Dorsolateral prefrontal cortex (tissue), 122 donors: ENCODE measurements at places on chromosomes 7 and 10.

- no peak for DNase-seq
Observed at GRCh38 chr10:73263693-73264347, 11.4 kb upstream of the MRPS16 start.

DNA sequence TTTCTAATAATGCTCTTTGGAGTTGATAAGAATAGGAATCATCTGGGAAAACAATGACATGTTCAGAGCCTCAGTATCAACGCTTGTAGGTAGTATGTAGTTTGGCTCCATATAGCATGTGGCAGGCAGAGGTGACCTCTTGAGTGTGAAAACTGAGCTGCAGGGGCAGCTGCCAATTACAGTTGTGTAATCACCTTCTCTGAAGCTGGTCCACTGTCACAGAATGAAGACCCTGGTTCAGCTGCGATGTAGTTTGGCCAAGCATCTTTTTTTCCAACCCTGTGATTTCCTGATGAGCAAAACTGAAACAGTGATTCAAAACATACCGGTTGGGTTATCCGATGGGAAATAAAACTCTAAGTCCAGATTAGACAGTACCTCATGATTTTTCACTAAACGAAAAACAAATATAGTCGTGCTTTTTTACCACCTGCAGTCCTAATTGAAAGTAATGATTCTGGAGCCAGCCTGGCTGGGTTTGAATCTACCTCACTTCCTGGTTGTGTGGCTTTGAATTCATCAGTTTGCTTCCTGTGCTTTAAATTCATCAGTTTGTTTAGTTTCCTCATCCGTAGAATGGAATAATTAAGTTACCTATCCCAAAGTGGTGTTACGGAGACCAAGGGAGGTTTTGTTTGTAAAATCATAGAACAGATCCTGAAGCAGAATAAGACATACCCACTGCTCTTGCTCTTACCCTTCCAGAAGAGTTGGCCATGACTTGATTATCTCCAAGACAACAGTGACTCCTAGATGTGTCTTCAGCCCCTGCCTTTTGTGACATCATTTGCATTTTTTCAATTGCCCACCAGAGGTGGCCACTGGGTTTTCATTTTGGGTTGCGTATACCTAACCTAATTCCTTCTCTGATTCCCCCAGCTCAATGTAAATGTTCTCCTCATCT is 87.4 kb downstream of the CELF2 start:
- DNase-seq: no peak

DNA sequence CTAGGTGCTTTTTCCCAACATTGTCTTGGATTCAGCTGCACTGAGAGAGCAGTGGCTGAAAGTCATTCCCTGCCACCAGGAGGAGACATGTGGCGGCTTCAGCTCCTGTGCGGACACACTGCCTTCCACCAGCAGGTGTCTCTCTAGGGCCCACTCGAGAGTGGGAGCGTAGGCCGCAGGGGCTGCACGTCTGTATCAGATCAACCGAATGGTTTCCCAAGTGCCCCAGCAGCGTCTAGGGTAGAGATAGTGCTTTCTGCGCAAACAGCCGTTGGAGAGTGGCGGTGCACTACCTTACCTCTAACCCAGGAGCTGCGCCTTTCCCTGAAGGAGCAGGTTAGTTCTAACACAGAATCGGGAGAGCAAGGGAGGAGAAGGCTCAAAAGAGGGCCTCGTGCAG is 31.7 kb downstream of the PAPOLB start:
- DNase-seq: peak; percentile 56

GRCh38 chr10:35140727-35141126 is 14.1 kb downstream of the CREM start:
- DNase-seq: no peak

- DNase-seq: no peak
Observed at GRCh38 chr10:61899069-61899531, 2.4 kb upstream of the ARID5B start.

- no peak for DNase-seq
Observed at GRCh38 chr10:51770709-51771108, 71.3 kb upstream of the CSTF2T start.

DNA sequence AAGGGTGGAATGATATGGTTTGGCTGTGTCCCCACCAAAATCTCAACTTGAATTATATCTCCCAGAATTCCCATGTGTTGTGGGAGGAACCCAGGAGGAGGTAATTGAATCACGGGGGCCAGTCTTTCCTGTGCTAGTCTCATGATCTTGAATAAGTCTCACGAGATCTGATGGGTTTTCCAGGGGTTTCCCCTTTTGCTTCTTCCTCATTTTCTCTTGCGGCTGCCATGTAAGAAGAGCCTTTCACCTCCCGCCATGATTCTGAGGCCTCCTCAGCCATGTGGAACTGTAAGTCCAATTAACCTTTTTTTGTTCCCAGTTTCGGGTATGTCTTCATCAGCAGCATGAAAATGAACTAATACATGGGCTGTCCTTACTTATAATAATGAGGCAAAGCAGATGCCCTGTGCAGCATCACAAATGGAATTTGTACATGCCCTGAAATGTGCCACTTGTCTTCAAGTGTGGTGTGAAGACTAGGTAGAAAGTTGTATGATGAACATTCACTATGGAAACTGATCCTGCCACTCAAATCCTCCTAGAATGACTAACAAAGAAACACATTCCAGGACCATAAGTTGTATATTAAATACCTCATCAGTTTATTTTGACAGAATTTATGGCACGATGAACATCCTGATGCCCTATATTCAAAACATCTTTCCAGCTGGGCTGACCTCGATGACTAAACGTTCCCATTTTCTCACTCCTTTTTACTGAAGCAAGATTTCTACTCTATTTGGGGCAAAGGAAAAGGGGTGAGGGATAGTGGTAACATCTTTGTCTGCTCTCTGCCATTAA is 122.8 kb upstream of the CTTNBP2 start:
- DNase-seq: no peak

DNA sequence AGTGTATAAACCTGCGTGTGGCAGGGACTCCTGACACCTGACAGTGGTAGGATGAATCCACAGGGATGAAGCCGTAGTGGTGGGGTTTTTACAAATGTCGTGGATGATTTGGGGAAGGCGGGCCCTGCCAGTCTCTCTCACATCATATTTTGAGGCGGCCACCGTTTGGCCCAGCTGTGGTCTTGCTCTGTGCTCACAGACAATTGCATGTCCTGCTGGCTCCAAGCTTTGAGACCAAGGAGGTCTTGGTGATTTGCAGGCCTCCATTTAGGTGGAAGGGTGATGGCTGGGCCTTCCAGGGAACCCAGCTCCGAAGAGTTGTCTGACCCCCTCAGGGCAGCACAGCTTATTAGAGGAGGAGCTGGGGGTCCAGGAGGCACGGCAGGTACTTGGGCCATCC is 151.1 kb upstream of the SHH start:
- DNase-seq: no peak

- no peak for DNase-seq
Observed at GRCh38 chr10:76736392-76736791, 901.2 kb downstream of the KCNMA1 start.

DNA sequence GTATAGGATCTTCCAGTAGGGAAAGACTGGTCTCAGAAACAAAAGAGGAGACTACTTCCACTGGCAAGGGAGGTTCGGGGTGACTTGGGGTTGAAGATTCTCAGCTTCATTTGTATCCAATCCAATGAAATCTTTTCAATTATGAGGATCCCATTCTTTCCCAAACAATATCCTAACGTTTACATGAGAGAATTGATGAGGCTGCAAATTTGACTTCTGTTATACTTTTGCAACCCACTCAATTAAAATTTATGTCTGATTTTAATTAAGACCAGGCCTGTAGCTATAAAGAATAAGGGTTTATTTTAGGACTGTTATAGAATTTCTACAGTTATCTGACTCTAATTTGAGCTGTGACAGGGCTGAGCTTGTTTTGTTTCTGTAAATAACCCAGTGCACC is 251.5 kb downstream of the ANKRD7 start:
- DNase-seq: no peak

DNA sequence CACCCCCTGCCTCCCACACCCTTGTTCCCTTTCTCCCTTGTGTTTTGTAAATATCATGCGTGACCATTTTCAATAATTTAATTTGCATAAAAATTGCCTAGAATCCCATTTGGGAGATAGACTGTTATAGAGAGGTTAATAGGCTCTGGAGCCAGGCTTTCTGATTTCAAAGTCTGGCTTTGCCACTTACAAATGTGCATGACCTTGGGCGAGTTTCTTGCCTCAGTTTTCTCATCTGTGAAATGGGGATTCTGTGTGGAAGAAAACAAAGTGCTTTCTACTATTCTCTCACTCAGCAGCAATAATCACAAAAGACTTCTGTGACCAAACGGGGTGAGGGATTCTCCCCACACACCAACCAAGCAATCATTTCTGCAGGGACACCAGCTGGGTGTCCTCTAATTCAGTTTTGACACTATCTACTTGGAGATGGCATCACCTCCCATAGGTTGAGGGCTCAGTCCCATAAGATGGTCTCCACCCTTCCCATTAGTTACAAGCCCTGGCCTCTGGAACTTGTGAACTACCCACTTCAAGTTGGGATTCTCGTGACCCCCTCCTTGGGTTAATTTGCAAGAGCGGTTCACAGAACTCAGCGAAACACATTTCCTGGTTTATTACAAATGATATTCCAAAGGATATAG is 3.5 kb upstream of the ZNF22 start:
- no peak for DNase-seq

GRCh38 chr7:11505471-11505985 is 326.5 kb downstream of the THSD7A start:
- no peak for DNase-seq

- no peak for DNase-seq
Observed at GRCh38 chr7:14590206-14590605, 312.3 kb downstream of the DGKB start.

DNA sequence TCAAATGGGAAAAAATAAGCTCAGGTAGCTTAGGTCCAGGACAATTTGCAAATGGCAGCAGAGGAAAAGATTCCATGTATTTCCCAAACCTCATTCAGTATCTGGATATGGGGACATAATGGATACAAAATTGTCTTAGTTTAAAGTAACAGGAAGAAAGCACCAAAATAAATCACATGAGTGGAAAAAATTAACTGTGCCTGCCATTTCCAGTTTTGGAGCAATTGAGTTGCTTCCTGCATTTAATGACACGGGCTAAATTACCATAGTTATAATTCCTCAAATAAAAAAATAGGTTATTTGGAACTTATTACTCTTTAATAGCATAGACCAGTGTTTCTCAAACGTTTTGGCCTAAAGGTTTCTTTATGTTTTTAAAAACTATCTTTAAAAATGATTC is 6.3 kb upstream of the STAMBPL1 start:
- DNase-seq: no peak

DNA sequence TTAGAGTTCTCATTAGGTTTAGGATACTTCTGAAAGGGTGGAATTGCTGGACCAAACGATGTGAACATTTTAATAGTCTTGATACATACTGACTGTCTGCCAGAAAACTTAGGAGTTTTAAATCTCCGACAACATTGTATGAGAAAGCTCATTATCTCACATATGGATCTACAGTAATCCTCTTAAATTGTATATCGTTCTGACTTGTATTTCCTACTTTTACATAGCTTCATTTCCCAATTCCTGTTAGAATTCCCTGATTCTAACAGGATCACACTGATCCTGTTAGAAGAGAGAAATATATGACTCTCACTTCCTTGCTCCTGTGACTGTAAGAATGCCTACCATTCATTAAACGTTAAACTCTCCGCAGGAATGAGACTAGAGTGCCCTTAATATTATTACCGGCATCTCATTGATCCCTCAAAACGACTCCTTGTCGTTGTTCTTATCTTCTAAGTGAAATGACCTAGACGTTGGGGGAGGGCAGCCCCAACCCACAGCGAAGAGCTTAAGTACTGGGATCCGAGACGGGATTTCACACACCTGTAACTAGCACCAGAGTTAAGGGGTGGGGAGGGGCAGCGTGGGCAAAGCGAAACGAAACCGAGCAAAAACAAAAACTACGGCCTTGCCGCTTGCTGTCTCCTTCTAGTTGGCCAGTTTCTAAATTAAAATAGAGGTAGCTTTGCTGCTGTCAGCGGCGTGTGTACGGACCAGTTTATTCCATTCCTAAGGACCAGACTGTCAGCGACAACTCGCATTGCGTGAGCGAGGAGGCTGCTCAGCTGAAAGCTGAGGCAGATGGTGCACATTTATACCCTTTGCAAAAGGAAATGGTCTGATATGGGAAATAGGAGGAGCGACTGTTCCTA is 678 bp upstream of the TMEM106B start:
- peak; percentile 20 for DNase-seq

GRCh38 chr10:62384057-62384446 is 9.9 kb downstream of the ZNF365 start:
- DNase-seq: no peak

DNA sequence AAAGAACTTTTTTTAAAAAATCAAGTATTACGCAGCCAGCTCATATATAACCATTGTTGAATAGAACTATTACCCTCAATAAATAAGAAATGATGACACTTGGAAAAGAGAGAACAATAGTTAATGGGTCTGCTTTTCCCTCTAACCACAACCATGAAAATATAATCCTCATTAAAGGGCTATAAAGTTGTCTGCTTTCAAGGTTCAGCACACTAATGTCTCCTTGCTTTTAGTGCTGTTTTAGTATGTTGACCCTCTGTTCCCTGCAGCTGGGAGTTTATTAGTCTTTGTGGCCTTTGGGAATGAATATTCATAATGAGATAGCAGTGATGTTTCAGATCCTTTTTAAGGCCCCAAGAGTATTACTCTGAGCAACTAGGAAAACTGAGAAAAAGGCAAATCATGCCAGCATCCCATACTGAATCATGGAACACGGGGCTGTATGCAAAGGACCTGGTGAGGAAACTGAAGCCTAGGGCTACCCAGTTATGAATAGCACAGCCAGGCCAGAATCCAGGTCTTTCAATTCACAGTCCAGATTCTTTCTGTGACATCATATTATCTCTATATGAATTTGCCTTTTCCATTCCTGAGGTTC is 332.0 kb upstream of the LRGUK start:
- no peak for DNase-seq

DNA sequence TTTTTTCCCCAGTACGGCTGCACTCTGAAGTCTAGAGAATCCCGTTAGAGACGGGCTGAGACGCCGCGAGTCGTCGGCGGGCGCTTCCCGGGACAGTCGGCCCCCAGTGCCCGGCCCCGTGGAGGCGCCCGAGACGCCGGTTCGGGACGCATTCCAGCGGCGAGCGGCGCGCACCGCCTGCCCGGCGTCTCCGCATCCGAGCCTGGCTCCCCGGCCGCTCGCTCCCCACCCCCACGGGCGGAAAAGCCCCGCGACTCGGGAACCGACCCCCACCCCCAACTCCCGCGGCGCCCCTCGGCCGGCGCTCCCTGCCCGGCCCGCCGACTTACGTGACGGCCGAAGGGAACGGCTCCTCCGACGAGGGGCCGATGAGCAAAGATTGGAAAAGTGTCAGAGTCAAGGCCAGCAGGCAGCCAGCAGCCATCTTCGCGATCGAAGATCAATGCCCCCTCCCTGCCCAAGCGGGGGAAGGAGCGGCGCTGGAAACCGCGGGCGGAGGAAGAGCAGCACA is 486 bp downstream of the CACNA2D1 start:
- DNase-seq: peak; percentile 55

- no peak for DNase-seq
Observed at GRCh38 chr10:129863201-129863663, 100.8 kb downstream of the EBF3 start.
